ENCODE measurements at places on chromosomes 3 and 15.
A peak's percentile ranks its signal among the peaks of the same experiment; 100 is the strongest.

- DNase-seq = peak; percentile 37
Measured at GRCh38 chr15:42059661-42060476, 34.5 kb downstream of the PLA2G4D start.

DNA sequence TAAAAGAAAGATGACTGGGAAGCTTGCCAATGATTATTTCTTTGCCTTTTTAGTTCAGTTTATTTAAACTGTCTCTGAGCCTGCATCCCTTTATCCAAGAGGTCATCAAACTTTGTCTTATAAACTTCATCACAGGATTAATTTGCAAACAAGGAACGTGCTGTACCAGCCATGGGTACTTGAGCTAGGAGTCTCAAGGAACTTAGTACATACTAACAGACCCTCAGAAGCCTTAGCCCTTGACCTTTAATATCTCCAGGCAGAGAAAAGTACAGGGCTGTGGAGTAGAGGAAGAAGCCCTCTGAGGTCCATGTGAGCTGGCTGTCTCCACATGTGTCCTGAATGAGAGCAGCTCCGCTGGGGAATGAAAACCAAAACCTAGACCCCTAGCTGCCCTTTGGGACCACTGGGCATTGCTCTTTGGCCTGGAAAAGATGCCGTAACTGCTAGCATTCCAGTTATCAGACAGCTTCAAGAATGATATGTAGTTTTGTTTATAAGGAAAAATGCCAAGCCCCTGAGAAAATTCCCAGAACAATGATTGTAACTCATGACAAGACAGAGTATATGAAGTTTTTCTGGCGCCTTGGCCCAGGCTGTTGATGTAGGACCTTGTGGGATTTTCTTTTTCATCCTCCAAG lies 92.1 kb downstream of the ASB7 start:
- DNase-seq = no peak

GRCh38 chr3:46884929-46885328 lies 7.4 kb downstream of the PTH1R start:
- DNase-seq = no peak

GRCh38 chr3:9400616-9401015 lies 3.2 kb downstream of the SETD5 start:
- DNase-seq = no peak

- DNase-seq = peak; percentile 71
Measured at GRCh38 chr3:174533286-174533685, 325.8 kb upstream of the NAALADL2 start.

- no peak for DNase-seq
Measured at GRCh38 chr15:65836665-65837064, 32.6 kb upstream of the RAB11A start.

DNA sequence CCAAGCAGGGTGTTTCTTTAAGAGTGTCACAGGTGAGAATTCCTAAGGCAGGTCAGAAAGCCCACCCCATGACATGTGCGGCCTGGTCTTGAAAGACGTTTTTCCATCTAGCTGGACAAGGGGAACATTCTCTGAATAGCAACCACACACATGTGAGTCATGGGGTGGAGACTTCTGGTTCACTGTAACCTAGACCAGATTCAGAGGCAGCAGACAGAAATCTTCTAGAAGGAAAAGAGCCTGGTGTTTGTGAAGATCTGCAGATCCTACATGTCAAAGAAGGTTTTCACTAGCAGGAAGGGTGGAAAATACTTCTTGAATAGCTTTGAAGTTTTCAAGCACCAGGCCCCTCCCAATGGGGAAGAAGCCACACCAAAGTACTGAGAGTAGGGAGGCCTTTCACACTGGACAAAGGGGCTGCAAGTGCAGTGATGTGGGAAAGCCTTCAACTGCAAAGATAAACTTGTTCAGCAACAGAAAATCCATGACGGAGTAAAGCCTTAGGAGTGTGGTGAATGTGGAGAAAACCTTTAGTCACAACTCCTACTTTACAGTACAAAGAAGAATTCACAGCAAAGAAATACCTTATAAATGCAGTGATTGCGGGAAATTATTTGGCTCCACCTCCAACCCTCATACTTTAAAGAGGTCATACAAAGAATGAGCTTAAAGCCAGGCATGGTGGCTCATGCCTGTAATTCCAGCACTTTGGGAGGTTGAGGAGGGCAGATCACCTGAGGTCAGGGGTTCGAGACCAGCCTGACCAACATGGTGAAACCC lies 17.6 kb downstream of the ADAM10 start:
- DNase-seq = peak; percentile 77

DNA sequence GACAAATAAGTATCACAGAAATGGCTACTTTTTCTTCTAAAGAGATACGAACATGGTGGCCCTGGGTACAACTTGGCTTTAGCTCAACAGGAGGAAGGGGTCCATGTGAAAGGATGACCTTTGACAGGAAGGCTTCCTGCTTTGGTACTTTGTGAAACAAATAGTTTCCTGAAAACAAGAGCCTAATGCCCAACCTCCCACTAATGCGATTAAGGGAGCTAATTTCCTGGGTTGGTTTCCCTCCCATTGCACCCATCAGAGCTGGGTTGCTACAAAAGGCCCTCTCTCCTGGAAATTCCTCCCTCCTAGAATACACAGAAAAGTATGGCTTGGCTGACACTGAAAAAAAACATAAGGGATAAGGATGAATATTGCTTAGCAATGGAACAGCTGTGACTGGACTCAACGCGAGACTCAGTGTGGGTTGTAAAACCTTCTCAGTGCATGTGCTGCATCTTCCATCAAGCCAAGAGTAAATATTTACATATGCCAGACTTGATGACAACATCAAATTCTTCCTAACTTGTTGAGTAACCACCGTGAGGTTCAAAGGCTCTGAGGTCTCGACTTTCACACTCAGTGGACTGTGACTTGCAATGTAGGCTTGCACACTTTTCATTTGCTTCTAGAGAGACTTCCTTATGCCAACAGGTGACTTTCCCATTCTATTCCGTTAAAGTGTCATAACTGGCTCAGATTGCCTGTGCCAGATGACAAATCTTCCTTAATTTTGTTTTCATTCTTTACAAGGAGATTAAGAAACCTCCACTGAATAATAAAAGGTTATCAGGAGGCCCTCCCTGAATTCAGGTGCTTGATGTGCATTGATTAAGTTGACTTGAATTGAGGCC lies 60.1 kb downstream of the ADAMTS9 start:
- no peak for DNase-seq

GRCh38 chr3:127329631-127330285 lies 41.9 kb upstream of the PRR20G start:
- DNase-seq = no peak

DNA sequence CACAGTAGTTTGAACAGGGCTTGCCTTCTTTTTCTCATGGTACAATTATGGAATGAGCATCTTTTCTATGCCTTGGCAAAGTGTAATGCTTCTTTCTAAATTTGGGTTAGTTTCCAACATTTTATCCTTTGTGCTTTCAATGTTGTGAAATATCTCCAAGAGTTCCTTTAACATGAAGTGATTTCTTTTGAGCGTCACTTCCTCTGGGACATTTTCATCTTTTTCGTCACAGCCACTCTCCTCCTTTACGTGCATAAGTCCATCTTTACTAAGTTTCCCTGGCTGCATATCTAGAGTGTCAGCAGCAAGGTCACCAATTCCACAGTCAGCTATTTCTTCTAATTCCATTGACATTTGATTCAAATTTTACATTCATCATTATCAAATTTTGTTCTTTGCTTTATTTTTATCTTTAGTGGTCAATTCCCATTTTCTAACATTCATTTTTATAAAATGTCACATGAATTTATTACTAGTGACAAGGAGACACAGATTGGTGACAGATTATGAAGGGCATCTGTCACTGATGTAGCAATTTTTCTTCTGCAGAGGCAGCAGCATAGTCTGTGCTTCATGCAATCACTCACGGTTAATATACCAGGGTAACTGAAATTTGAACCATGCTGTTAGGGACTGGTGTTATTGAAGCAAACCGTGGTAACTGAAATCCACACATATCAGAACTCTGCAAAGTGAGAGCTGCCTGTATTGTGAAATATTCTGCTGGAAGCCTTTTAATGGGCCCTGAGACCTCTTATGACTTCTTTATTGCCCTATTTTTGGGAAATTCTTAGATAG lies 126.5 kb upstream of the THBS1 start:
- no peak for DNase-seq

DNA sequence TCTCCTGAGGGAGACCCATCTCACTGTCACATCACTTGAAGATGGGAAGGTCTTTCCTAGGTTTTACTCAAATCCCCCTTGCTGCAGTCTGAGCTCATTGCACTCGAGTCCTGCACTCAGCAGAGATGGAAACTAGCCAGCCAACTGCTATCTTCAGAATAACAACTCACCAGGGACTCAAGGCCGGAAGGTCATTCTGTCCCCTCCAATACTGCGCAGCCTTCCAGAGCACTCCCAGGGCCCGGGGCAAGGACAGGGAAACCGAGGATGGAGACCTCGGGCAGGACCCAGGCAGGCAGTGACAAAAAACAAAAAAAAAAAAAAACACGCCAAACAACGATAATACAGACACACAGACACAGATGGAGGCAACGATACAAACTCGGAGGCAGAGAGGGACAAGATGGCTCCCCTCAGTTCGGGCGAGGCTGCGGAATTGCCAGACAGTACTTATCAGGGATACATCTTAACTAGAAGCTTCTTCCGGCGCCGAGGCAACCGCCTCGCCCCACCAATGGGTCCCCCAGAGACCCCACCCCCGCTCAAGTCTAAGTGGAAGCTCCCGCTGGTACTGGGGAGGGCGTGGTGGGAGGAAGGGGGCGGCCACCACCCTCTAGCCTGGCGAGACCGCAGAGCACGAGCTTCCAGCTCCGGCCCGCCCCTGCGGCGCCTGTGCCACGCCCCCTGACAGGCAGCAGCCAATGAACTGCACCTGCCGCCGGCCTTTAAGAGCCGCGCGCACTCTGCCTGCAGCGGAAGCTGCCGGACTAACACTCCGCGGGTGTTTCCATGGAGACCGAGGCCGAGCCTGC lies 7.0 kb upstream of the MAP1A start:
- DNase-seq = peak; percentile 99

- no peak for DNase-seq
Measured at GRCh38 chr3:19811689-19812088, 122.3 kb downstream of the EFHB start.

GRCh38 chr3:132867956-132868355 lies 145.7 kb upstream of the NPHP3 start:
- peak; percentile 10 for DNase-seq

DNA sequence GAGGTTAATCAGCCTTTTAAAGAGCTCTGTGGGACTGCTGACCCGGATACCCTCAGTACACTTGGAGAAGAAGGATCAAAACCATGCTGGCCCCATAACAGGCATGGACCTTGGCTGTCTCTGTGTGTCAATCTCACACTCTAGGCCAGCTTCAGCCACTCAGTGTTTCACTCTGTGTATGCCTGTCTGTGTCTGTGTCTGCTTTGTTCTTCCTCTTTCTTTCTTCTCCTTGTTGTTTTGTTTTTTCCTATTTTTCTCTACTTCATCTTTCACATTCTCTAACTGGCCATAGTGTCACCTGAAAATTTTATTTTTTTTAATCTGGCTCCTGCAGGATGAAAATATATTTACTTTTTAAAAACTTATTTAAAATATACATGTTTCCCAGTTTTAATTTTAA lies 51.1 kb downstream of the SERP1 start:
- peak; percentile 11 for DNase-seq

GRCh38 chr3:172564499-172564898 lies 41.3 kb upstream of the TNFSF10 start:
- no peak for DNase-seq

DNA sequence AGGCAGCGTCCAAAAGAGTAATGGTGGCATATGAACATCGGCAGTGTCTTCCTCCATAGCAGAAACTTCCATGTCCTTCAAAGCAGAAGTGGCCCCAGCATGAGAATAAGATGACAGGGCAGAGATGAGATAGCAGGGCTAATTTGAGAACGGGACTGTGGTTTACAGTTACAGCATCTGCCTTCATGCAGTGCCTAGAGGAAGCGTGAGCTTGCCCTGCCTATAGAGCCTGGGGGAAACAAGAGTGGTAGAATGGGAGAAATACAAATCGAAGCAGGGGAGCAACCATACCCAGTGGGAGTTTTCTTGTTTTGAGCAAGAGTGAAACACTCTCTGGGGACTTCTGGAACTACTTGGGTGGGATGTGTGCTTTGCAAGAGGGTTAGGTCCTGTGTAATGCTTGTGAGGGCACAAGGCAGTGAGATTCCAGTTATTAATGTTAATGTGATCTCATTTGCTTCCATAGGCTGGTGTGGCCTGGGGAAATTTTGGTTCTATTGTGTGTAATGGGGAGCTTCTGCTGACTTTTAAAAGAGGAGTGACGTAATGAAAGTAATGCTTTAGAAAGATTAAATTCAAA lies 616.9 kb downstream of the ZIC1 start:
- DNase-seq = no peak

DNA sequence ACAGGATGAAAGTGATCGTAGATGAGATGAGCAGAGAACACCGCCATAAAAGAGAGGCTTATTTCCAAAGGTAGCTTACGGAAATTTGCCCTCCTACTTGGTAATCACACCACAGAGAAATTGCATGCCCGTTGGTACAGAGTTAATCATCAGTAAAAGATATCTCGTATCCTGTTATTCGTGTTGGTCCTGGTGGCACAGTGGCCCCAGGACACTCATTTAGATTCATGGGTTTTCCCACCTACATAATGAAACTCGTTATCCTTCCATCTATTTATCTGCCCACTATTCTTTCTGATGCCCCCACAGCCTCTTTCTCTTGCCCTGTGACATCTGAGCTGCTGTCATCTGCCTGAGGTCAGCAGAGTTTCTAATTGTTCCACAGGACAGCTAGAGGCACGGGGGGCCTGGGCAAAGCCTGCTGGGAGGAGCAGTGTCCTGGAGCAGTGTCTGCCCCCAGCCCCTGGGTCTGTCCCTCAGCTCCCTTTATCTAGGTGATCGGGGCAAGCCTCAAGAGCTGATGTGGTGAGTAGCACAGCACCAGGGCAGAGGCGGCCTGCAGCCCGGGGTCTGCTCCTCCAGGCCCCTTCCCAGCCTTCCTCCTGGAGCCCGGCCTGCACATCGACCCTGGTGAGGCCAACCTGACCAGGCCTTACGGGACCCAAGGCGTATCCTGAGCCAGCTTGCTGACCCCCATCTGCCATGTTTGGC lies 42.2 kb downstream of the PXYLP1 start:
- DNase-seq = no peak

DNA sequence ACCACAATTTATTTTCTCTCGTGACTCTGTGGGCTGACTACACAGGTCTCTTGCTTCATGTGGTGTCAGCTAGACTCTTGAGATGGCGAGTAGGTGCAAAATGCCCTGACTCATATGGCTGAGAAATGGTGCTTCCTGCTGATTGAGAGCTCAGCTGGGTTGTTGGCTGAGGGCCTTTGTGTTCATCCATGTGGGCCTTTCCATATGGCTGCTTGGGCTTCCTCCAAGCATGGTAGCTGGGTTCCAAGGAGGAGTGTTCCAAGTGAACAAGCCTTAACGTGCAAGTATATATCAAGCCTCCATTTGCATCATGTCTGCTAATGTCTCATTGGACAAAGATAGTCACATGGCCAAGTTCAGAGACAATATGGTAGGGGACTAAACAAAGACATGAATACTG lies 164.0 kb downstream of the PDCD6IP start:
- no peak for DNase-seq

DNA sequence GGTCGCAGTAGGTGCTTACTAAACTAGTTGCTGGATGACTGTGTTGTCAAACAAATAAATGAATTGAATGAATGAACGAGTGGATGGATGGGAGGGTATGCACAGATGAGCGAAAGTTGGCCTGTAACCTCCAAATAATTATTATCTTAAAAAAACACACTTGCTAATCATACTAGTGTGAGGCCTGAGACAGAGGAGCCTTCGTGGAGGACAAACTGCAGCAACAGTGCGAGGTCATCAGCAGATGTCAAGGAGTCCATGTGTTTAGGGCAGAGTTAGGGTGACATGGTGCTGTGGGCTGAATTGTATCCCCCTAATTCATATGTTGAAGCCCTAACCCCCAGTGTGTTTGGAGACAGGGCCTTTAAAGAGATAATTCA lies 24.4 kb downstream of the CORO2B start:
- no peak for DNase-seq

- no peak for DNase-seq
Measured at GRCh38 chr3:78741066-78741645, 1026.6 kb downstream of the ROBO1 start.
